ENCODE measurements at places on chromosomes 6 and 20.

- no peak for DNase-seq
These were observed 11.7 kb downstream of the TPD52L1 start for GRCh38 chr6:125165256-125165655.

DNA sequence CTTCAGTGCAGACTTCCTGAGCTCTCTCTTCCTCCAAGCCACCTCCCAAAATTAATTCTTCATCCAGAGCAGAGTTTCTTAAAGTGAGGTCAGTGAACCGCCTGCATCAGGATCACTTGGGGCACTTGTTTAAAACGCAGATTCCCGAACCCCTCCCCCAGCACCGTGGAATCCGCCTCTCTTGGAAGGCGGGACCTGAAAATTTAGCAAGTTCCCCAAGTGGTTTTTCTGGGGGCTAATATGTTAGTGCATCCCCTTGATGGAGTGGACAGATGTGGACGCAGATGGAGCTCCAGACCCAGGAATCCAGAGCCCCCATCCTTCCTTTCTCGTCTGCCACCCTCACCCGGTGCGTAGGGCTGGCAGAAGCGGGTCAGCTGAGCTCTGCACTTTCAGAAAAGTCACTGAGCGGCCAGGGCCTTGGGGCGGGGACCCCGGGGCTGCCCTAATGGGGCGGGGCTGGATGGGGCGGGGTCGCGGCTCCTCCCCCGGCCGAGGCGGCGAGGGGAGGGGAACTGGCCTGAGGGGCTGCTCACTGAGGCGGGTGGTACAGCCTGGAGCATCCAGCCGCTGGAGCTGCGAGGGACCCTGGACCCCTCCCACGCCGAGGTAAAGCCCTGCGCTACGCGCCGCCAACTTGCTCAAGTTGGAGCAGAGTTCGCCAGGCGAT lies at the start of the genes DEFB124 and REM1:
DEFB124 (minus strand) TSS at position 370 of the 670 bp plus-strand sequence. CDS start 2,114 bp downstream, outside the sequence.
REM1 (plus strand) TSS at position 531 of the 670 bp plus-strand sequence. CDS start 1,158 bp downstream, outside the sequence.
- DNase-seq: no peak

DNA sequence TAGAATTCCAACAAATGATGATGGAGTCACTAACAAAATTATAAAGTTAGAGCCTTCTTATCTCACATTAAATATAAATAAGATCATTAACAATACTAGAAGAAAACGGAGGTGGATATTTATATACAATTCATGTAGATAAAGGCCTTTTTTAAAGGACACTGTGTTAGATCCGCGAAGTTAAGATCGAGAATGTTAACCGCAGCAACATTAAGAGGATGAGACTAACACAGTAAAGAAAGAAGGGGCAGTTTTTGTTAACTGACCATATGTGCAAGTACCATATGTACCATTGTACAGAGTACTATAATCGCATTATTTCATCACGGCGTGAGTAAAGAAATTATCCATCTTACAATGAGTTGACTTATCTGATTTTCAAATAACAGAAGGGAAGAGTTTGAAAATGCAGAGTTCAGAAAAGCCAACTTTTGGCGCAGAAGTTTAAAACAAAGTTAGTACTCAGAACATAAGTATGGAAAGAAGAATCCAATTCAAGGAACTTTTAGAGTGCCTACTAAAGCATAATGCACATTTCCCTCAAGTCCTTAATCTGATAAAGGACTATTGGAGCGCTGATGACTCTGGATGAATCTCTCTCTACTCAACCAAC lies 1.4 kb downstream of the FBXL4 start:
- DNase-seq: no peak

- peak; percentile 33 for DNase-seq
These were observed 184.9 kb downstream of the GPX5 start for GRCh38 chr6:28710466-28711191.

DNA sequence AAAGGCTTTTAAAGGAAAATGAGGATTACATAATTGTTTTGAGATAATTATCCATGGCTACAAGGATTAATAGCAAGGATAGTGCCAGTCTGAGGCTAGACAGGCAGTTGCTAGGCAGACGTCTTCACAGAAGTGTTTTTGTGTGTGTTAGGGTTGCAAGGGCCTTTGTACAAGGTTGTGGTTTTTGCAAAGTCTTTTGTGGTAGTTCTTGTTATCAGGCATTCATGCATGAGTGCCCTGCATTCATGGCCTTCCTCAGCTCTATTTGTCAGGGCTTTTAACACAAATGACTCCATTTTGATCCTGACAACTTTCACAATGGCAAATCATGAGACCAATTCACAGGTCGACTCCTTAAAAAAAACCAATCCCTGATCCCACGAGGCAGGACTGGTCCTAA lies 68.1 kb upstream of the TXNDC5 start:
- no peak for DNase-seq

DNA sequence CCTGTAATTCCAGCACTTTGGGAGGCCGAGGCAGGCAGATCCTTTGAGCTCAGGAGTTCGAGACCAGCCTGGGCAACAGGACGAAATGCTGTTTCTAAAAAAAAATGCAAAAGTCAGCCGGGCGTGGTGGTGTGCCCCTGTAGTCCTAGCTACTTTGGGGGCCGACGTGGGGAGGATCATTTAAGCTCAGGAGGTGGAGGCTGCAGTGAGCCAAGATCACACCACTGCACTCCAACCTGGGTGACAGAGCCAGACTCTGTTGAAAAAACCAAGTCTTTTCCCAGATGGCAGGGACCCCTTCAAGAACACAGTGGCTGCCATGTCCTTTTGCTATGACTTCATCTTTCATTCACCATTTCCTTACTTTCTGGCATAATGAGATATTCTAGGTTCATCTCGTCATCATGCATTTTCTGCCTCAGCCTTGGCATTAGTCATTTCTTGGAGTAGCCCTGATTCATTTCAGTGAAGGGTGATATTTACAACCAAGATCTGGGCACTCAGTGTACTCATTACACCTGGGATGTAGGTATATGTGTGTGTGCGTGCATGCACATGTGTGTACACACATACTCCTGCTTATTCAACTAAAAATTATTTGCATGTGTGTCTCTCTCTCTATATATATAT lies 61.4 kb upstream of the TOX2 start:
- no peak for DNase-seq

DNA sequence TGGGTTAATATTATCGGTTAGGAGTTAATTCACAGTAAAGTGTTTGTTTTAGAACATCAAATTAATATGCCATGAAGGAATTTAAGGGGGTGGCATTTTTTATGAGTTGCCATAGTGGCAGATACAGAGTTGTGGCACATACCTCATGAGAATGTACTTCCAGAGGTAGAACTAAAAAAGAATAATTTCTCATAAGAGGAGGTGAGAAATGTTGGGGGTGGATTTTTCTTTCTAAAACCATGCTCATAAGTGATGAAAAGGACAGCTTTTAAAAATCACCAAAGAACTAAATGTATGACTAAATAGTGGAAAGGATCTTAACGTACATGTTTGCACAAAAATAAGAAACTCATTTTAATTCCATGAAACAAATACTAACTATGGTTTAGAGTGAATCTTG lies 58.7 kb downstream of the SHLD1 start:
- DNase-seq: no peak

GRCh38 chr6:2429460-2429859 lies 184.1 kb upstream of the GMDS start:
- DNase-seq: no peak

- DNase-seq: no peak
These were observed 75.6 kb downstream of the INSM1 start for GRCh38 chr20:20443504-20443903.

- DNase-seq: no peak
These were observed 80.0 kb downstream of the SAMD5 start for GRCh38 chr6:147588469-147588868.

DNA sequence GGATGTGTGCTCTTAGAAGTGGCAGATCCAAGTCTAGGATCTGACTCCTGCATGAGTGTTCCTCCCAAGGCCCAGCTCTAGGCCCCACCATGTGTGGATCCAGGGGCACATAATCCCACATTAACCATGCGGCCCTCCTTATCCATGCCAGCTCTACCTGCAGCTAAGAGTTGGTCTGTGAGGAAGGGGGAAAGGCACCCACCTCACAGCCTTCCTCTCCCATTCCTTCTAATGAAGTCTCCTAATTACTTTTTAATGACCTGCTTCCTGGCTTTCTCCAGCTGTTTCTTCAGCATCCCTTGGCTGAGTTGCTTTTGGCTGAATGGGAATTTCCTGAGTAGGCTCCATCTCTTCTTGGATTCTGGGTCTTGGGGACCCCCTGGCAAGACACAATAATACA lies 52.2 kb downstream of the NPEPL1 start:
- DNase-seq: peak; percentile 2

DNA sequence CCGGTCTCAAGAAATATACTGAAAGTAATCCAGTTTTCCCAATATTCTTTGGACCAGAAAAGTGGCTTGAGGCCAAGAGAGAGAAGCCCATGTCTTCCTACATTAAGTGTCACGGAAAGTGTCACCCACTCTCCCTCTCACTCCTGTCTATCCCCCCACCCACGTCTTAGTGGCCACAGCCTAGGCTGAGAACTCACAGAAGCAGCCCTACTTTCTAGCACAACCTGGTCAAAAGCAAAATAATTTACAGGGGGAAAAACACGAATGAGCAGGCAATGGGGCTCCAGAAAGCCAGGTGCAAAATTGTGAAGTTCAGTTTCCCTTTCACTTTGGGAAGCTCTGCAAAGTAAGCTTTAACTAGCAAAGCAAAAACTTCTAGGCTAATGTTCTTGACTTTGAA lies 118.0 kb downstream of the OPRM1 start:
- DNase-seq: no peak

GRCh38 chr20:6231556-6231955 lies 108.7 kb upstream of the FERMT1 start:
- DNase-seq: no peak

- DNase-seq: no peak
These were observed 40.8 kb downstream of the IYD start for GRCh38 chr6:150409576-150410066.

DNA sequence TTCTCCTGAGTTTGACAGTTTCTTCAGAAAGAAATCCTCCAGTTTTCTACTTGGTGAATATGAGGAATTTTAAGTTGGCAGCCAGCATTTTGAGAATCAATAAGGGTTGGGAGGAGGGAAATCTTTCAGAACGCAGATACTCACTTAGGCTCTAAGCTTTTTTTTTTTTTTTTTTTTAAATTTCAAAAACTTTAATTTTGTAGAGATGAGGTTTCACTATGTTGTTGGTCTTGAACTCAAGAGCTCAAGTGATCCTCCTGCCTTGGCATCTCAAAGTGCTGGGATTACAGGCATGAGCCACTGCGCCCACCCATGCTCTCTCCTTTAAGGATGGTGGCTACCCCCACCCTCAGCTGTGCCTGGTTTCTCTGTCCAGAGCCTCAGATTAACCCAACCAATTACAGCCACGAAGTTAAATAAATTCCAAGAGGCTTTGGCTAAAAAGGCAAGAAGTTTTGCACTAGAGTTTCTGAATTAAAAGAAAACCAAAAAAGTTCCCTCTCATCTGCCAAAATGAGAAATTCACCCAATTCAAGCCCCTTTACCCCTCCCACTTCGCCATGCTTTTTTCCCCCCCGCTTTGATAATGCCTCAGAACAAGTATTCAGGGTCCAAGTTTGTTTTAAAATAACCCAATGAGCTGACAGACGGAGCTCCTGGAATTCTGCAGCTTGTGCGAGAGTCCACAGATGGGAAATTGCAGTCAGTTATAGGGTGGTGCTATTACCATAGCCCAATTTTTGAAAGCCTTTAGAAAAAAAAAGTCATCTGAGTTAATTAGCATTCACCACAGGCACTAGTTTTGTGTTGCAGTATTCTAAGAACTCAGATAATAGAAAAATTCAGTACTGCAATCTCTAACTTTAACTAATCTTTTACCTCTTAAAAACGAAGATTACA lies 94.3 kb upstream of the BEND3 start:
- no peak for DNase-seq

GRCh38 chr6:137821491-137821890 lies 45.6 kb upstream of the TNFAIP3 start:
- DNase-seq: no peak

DNA sequence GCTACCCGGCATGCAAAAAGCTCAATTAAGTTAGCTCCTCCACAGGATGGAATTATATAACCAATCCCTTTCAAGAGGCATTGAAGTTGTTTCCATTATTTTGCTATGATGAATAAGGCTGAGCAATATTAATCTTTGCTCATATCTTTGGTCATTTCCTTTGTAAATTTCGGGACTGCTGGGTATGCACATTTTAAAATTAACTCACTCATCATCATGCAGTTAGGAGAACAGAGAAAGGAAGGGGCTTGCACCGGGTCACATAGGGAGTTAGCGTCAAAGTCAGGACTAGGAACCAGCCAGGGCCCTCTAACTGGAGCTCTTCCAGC lies 430 bp upstream of the FAM110A start:
- DNase-seq: no peak

- no peak for DNase-seq
These were observed 18.9 kb upstream of the SYNJ2 start for GRCh38 chr6:157962601-157963302.

GRCh38 chr20:46213946-46214823 lies 94.1 kb downstream of the CDH22 start:
- DNase-seq: no peak

DNA sequence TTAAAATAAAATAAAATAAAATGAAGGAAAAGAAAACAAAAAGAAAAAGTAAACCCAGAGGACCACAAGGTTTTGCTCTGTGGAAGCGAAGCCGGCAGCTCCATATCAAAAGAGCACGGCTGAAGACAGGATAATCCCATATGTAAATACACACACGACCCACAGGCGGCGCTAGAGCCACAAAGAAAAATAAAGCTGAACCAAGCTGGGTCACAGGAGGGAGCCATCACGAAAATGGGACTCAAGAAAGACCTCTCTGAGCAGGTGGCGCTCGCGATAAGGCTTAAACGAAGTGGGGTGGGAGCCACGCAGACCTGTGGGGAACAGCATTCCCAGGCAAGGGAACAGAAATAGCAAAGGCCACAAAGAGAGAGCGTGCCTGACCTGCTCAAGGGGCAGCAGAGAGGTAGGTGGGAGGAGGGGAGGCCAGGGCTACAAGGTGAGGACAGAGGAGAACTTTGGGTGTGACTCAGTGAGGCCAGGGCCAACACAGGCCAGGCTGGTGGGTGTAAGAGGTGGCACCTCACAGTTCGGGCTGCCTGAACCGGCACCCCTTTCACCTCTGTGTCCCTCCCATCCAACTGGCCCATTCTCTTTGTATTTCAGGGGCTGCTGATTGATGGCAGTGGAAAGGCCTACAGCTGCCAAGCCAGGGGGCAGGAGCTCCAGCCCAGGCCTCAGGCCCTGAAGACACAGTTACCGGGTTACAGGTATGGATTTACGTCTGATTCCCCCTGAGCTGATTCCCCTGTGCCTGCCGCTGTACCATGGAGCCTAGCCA lies 26.0 kb downstream of the PTGIS start:
- peak; percentile 66 for DNase-seq

- DNase-seq: no peak
These were observed 162.2 kb downstream of the KCNQ5 start for GRCh38 chr6:72784071-72784470.

- DNase-seq: no peak
These were observed 2.0 kb downstream of the NNAT start for GRCh38 chr20:37523012-37523391.

DNA sequence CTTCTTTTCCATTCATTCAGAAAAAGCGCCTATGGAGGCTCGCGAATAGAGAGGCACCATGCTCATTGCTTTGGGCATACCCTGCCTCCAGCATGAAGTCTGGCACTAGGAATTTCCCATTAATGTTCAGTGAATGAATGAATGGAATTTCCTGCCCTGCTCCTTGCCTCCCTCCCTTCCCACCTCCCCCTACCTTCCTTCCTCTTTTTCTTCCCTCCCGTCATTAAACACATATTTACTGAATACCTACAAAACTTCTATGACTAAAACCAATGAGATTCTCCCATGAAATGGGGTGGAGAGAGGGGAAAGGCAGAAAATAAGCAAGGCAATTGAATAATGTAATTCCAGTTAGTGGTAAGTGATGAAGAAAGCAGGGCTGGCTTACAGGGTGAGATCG lies 213.8 kb upstream of the AGPAT4 start:
- no peak for DNase-seq
